ENCODE measurements at places on chromosomes 11 and 22.
A peak's percentile ranks its signal among the peaks of the same experiment; 100 is the strongest.

GRCh38 chr22:25484521-25485315 is 79.8 kb upstream of the GRK3 start:
- no peak for DNase-seq

- no peak for DNase-seq
Measured at GRCh38 chr11:35344681-35345574, 74.4 kb downstream of the SLC1A2 start.

DNA sequence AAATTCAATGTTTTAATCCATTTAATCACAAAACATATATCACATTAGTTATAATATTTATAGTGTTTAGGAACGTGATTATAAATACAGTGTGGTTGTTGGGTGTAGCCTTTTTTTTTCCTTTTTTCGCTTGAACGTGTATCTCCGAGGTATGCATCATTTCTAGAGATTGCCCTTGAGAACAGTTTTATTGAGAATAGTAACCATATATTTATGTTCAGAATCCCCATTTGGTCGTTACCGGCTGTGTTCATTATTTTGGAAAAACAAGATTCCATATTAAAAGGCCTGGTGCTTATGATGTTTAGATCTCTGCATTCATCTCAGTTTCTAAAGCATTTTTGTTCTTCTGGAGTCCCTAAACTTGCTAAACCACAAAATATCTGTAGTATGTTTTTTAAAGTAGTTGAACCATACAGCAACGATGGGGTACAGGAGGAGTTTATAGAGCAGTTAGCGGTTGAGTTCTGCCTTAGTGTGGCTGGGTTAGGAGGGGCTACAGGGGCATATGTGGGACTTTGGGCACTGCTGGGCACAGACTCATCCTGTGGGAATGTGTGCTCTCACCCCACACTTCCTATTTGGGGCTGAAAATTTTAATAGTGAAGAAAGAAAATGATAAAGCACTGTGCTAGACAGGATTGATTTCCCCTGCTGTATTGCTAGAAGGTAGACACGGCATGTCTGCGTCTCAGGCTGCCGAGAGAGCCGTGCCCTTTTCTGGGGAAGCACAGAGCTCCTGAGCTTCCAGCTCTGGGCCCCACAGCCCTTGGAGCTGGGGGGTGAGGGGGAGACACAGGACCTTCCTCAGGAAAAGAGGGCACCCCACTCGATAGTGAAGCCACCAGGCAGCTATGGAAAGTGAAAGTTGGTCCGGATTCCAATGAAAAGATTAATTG is 81.5 kb upstream of the PPARA start:
- DNase-seq, result peak; percentile 39

- DNase-seq, result no peak
Measured at GRCh38 chr11:120985718-120986569, 38.0 kb upstream of the TBCEL start.

DNA sequence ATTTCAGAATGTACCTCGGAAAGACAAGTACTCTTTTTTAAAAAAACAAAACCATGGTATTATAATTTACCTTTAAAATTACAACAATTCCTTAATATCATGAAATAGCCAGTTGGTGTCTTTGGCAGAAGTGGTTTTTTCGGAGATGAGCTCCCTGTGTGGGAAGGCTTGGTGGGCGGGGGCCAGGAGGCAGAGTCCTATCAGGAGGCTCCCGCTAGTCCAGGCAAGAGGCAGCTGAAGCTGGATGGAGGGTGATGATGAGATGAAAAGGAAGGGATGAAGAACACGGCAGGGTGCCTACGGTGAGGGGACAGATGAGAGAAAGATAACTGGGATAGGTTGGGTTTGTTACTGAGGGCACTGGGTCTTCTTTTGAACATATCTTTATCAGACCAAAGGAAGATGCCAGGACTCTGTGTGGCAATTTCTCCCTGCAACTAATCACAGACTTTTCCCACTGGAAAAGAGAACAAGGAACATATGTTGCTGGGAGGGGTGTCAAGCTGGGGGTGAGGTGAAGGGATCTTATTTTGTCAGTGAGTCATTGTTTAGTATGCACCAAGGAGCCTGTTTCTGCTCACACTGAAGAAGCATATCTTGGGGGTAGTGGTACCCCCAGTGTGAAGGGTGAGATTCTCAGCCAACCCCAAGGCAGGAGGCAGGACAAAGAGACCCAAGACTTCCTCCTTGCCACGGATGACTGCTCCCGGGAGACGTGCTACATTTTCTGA is 91.5 kb upstream of the YWHAH start:
- DNase-seq, result no peak

GRCh38 chr22:26573026-26573662 is 16.8 kb downstream of the TPST2 start:
- DNase-seq, result no peak

GRCh38 chr11:76181371-76181770 is 24.9 kb downstream of the WNT11 start:
- no peak for DNase-seq

DNA sequence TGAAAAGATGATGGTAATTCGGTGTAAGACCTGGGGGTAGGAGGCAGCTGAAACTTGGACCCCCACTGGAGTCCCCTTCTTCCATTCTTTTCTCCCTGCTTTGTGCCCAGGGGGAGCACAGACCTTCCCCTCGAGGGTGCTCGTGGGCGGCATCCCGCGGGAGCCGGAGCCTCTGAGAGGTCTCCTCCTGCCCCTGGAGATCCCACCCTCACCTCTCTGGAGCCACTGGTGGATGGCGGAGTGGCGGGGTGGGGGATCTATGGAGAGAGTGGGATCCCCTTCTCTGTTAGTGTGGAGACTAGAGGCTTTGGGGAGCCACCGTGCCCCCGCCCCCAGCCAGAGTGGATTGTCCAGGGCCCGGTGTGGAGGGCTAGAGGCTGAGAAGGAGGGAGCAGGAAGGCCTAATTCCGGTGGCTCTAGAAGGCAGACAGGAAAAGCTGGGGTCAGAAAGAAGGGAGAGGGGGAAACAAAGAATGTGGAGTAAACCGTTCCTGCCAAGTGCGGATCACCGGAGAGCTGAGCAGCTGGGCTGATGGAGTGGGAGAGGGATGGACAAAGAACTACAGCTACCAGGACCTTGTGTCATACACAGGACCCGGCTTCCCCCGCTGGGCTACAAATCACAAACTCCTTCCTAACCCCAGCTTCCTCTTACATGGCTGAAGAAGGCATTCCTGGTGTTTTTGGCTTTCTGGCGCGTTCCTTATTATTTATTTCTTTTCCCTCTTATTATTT is 41.9 kb downstream of the KCNJ1 start:
- DNase-seq, result no peak

DNA sequence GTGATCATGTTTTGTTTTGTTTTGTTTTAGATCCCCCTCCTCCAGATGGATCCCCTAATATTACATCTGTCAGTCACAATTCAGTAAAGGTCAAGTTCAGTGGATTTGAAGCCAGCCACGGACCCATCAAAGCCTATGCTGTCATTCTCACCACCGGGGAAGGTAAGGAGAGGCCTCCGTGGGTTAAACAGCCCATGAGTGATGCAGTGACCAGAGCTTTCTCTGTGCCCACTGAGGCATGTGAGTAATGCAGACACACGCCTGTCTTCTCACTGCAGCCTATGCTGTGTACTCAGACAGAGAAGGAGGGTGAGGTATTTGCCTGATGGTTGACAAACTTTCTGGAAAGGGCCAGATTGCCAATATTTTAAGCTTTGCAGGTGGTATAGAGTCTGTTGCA is 73.7 kb upstream of the OR4B1 start:
- DNase-seq, result no peak
